ENCODE measurements at places on chromosomes 7 and 10.
A peak's percentile ranks its signal among the peaks of the same experiment; 100 is the strongest.

- no peak for DNase-seq
These were observed 286.9 kb downstream of the PTEN start for GRCh38 chr10:88150339-88150738.

DNA sequence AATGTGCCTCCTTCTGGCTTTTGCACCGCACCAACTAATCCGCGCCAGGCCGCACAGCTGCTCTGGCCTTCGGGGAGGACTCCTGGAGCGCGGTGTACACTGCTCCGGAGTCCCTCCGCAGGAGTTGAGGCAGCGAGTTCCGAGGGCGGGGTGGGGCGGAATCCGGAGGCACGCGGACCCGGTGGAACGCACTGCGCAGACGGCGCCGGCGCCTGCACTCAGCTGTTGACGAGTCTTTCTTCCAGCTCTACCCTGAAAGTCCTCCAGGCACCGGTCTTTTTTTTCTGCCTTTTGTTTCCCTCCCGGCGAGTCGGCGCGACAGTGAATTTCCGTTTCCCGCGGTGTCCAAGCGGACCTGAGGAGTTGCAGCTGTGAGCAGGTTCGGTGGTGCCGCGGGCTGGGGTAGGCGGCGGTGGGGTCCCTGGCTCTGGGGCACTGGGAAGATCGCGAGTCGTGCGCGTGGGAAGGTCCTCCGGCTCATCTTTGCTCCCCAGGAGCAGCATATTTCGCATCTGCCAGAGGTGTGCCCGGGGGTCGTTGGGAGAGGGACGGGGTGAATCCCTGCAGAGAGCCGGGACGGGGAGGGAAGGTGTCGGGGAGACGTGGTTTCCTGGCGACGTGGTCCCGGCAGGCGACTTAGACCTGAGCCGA is 44.1 kb downstream of the SFTPD start:
- DNase-seq, result no peak

- DNase-seq, result no peak
These were observed 73.4 kb upstream of the BTBD16 start for GRCh38 chr10:122197611-122198222.

DNA sequence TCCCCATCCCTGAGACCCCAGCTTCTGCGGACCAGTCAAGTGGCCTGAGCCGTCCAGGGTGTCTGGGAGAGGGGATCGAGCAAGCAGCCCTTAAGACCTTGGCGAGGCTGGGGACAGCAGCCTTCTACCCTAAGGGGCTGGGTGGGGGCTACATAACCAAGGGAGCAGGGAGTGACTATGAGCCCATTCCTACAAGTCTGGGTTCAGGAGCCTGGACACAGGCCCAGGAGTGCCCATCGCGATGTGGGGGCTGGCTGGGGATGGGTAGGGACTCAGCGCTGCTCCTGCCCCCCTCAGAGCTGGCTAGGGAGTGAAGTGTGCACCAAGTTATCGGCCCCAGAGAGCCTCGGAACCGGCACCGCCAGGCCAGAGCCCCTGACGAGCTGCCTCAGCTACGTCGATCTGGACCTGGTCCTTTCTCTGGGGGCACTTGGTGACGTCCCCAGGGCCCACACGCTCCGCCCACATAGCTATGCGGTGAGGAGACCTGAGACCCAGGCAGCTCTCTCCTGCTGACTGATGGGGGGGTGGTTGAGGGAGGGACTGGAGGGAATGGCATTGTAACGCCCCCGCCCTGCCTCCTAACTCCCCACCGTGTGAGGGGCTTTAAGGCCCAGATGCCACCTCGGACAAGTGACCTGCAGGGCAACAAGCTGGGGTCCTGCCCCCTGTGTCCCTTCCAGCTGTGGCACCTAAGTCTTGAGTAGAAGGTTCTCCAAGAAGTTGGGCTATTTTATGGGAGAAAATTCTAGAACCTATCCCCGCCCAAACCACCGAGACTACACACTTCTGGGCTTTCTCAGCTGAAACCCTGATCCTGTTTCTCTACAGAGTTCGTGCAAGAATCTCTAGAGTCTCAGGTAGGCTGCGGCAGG is 2.5 kb downstream of the SAP25 start:
- no peak for DNase-seq

- no peak for DNase-seq
These were observed 45.0 kb downstream of the PANK1 start for GRCh38 chr10:89600041-89600440.

- DNase-seq, result no peak
These were observed 53.8 kb downstream of the KCTD7 start for GRCh38 chr7:66682350-66683093.

- no peak for DNase-seq
These were observed 67.4 kb downstream of the PDGFA start for GRCh38 chr7:452226-452751.

DNA sequence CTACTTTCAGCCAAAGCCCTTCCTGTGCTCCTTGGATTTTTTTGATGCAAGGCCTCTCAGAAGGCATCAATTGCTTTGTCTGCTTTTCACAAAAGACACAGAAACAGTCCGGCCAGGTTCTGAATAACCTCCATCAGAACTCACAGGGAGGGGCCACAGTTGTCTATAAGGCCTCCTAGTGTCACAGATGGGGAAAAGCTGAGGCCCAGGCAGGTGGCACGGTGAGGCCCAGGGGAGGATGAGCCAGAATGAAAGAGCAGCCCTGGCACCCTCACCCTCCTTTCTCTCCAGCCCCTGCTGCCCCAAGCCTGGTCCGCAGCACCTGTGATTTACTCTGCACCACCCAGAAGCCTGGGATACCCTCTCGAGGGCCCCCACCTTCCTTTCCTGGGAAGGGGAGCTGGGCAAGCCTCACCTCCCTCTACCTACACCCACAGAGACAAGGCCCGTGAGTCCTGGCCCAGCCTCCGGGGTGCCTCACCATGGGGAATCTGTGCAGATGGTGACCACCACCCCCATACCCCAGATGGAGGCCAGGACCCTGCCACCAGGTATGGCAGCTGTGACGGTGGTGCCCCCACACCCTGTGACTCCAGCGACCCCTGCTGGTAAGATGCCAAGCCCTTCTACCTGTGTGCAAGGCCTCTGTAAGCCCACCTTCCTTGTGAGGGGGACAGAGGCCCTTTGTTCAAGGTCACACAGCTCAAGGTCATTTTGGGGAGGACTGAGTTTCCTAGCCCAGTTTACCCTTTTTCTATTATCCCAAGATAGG is 26.2 kb upstream of the ZNF467 start:
- peak; percentile 28 for DNase-seq

- DNase-seq, result no peak
These were observed 152.5 kb downstream of the CREB5 start for GRCh38 chr7:28564755-28565374.
